IPS DF 19.7 (cell line): ENCODE measurements at places on chromosomes 7 and 10.

DNA sequence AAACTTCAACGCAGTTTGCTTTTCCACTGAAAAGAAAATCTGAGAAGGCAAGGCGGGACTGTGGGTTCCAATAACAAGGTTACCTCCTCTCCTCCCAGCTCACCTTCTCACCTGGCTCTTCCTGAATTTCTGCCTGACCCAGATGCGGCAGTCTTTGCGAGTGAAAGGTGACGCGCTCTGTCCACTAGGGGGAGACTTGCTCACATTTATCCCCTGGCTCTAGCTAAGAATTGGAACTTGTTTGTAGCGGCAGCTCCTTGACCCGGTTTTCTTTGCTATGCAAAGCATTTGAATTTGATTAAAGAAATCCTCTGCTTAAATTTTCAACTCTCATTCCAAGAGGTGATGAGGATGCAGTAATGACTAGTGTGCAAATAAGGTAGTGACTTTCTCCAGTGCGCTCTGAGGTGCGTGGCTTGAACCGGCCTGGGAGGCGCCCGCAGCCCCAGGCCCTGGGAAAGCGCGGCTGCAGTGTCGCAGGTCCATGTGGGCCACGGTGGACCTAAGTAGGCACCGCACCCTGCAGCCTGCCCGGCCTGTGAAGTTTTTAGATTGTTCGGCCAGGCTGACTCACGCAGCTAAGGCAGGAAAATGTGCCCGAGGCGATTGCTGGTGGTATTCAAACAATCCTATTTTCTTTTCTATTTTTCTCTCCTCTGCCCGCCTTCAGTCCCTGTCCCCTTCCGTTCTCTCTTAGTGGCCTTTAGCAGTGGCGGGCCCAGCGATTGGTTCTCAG lies 336.9 kb upstream of the NPSR1 start:
- DNase-seq: no peak

GRCh38 chr7:37015353-37016034 lies 291.2 kb upstream of the AOAH start:
- no peak for DNase-seq

- no peak for DNase-seq
Observed at GRCh38 chr7:97373736-97374135, 256.2 kb downstream of the SDHAF3 start.

DNA sequence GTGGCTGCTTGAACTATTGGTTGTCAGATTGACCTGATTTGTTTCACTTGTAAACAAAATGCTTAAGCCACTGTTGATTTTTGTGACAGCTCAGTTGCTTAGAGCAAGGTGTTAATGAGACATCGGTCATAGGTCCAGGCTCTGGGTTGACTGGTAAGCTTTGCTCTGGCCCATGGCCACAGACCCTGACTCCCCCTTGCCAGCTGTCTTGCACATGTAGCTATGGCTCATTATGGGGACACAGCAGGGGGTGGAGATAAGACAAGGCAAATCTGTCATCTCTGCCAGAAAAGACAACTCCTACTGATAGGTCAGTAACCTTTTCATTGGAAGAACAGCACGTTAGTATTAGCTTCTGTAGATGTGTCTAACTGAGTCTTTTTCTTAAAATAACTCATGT lies 95.3 kb downstream of the KAT6B start:
- no peak for DNase-seq

GRCh38 chr10:124239134-124239533 lies 145.7 kb upstream of the CHST15 start:
- no peak for DNase-seq

DNA sequence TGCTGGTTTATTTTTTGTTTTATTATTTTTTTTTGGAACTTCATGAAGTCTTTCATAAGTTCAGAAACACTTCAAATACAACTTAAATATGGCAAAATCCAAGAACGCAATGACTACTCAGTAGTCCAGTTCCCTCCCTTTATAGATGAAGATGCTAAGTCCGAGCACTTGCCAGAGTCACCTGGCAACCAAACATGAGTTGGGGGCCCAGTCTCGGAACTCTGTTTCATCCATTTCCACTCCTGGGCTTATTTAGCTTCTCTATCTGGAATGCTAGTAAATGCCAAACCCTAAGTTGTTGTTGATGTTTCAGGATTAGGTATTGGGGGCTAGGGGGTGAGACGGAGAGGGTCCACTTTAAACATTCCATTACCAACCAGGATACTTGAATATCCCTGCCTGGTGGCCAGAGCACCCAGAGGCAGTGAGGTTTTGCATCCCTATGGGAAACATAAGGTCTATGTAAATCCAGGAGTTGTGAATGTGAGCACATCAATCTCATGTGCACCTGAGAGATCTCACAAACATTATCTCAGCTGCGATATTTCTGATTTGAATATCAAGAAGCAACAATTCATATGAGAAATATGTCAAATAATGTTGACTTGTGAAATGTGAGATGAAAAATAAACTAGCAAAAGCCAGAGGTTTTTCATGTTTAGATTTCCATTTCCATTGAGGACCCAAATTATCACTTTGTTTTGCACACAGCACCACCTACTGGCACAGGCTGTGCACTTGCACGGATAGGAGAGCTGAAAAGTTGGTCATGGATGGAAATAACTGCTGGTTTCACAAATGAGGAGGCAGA lies 129.3 kb downstream of the PKD1L1 start:
- no peak for DNase-seq

DNA sequence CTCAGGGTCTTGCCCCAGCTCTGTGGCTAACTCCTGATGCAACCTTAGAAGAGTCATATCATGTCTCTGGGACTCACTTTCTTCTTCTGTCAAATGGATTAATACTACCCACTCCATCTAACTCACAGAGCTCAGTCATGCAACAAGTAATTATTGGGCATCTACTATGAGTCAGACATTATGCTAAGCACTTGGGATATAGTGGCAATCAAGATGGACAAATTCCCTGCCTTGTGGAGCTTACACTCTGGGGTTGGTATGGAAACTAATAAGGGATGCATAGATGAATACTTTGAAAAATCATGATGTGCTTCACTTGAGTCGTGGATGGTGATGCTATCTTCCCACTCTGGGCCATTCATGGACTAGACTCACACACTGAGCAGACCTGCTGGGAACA lies 88.9 kb downstream of the KCNMA1 start:
- DNase-seq: no peak

DNA sequence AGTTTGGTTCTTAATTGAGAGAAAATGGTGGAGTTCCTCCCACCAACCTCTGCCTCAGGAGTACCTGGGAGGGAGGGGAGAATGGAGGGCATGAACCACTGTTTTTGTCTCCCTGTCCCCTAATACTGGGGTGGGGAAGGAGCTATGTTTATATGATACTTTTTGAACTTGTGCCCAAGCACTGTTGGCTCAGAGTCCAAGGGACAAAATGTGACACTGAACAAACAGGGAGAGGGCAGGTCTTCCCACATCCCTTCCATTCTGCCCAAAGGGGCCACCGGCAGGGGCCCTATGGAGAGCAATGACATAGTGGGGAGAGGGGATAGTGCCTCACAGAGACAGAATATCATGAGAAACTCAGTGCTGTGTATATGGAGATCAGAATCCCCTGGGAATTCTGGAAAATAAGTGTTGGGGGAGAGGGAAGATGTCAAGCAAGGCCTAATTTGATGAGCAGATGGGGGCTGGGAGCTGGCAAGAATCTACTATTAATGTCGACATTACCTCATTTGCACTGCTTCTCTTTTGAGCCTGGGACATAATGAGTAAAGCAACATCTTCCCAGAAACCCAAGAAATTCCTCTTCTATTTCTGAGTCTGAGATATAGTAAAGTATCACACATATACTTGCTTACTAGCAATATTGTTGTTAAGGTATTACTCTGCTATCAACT lies 180.6 kb downstream of the CYP26A1 start:
- DNase-seq: no peak

- no peak for DNase-seq
Observed at GRCh38 chr7:106345421-106346166, 60.8 kb upstream of the NAMPT start.
